K562 (cell line): ENCODE measurements at places on chromosomes 3 and 15.

DNA sequence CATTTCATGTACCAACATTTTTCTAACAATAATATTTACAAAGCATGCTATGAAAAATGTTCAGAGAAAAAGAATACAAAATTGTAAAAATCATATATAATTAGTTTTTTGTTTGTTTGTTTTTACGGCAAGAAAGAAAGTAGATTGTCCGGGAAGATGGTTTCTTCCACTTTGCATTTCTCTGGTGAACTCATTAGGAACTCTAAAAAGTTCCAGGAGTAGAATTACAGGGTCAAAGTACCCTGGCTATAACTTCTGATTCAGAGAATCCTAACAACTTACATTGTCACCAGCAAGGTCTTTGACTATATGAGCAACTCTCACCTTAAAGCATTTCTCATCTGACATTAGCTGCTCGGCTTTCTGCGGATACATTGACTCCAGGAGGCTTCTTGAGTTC lies 196.7 kb downstream of the PDE8A start:
- no peak for DNase-seq

DNA sequence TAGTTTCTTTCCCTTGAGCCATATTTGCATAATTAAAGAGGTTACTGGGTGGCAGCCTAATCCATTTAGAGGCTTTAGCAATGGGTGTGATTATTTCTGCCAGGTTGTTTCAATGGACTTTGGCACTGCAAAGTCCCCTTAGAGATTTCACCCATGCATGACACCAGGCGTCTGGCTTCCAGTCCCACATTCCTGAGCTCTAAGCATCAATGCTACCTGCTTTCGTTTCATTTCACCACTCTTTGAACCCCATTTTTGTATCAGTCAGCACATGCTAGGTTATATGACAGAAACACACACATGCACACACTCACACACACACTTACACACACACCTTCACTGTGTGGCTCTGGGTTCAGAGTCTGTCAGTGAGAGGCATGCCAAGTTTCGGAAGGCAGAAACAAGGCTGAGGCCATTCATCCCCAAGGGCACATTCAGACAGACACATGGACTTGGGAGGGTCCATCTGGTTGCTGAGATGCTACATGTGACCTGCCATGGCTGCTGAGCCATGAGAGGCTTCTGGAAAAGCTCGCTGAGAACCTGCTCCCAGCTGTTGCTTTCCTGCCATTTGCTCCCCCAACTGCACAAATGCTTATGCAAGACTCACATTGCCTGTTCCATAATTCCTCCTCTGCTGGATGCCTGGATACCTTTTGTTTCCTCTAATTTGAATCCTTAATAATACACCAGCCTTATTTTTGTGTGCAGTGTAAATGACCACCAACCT lies 354.1 kb downstream of the GABRG3 start:
- no peak for DNase-seq

DNA sequence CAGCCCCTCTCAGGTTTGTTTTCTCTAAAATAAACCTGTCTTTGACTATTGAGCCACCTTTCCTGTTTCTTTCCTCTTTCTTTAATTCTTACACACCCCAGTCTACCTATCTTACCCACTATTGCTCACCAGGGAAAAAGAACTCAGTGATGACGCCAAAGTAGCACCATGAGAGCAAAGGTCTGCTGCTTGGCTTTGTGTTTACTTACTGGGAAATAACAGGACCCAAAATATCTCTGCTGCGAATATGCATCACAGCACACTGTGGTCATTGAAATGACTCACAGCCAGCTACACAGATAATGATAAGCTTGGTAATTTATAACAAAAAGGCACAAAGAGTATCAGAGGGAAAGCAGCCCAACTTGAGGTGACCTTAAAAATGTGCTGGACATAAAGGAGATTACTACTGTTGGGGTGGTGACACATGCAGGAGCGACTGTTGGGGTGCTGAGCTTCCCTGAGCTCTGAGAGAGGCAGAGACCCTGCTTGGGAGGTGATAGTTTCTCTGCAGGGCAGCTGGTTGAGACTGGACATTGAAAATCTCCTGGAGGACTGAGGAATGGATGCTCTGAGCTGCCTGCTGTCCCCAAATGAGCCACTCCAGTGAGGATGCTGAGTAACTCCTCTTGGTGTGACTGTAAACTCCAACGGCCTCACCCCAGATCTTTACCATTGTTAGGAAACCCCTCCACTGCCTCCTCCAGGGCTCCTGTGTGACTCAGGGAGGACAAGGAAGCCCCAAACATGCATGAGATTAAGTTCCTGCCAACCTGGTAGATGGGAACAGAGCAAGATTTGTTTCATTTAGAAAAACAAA lies 14.5 kb downstream of the EFCAB12 start:
- DNase-seq, result peak; percentile 65

DNA sequence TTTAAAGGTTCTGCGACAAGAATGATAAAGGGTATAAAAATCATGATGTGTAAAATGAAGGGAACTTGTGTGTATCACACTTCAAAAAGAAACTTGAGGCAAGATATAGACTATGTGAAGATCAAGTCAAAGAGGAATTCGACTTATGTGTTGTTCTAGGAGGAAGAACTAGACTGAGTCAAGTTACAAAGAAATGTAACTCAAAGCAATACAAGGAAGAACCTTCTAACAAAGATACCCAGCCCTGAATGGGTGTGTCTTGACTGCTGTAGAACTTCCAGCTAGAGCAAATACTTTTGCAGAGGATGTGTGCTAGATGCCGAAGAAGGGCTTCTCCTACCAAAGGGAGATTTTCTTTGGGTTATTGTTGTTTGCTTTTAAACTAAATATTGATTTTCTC lies 2.4 kb downstream of the SLC49A4 start:
- DNase-seq, result no peak

DNA sequence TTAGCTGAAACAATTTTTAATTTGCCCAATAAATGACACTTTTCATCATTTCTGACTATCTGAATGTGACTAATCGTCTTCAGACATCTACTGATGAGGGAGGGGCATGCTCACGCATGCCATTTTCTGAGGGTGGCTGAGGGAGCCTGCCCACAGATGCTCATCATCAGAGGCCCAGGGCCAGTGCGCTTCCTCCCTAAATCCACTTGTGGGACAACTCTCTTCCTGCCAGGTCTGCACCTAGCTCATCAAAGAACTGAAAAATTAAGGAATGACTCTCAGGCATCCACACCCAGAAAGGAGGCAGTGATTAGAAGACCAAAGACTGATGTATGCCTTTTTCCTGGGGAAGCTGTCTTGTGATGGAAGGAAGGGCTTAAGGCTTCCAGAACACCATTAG lies 22.8 kb downstream of the RTP3 start:
- no peak for DNase-seq
